ENCODE measurements at places on chromosomes 3 and 15. TPM values are rescaled to one million over a fixed set of nuclear protein-coding genes. Genes with fewer than 3 reads are reported as not detected.

GRCh38 chr3:183437061-183437460 is 8.6 kb upstream of the MCF2L2 start:
- no peak for DNase-seq
- H3K36me3 ChIP-seq, result no peaks in the 10 kb centered on the region
- H3K27ac ChIP-seq, result no peak overlapping the region
- peaks cover 19% of the 10 kb centered on the region for H3K4me1 ChIP-seq

- no peak for DNase-seq
- H3K27ac ChIP-seq, result no peak overlapping the region
- H3K4me3 ChIP-seq, result no peak overlapping the region
- peaks cover 15% of the 10 kb centered on the region for H3K4me1 ChIP-seq
- 0 out of 2 replicates have a peak, but pooled peaks cover 1% of the 10 kb centered on the region for H3K27me3 ChIP-seq
- no peaks in the 10 kb centered on the region for H3K36me3 ChIP-seq
Observed at GRCh38 chr15:45941367-45941766, 306.5 kb downstream of the SQOR start.

DNA sequence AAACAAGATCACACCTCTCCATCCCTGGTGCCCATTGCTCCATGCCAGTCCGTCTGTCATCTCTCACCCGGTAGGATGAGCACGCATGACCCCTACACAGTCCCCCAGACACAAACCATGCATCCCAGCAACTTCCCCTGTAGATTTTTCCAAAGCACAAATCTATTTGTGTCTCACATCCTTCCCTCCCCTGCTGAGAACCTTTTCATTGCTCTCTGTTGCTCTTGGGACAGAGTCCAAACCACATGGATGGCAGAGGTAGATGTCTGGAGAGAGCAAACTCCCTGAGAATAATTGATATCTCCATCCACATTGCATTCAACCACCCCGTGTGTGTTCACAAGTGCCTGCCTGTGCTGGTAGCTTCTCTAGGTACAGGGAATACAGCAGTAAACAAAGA is 29.9 kb upstream of the LRTM1 start:
- H3K27me3 ChIP-seq, result no peaks in the 10 kb centered on the region
- H3K36me3 ChIP-seq, result no peaks in the 10 kb centered on the region
- H3K4me3 ChIP-seq, result no peak overlapping the region

DNA sequence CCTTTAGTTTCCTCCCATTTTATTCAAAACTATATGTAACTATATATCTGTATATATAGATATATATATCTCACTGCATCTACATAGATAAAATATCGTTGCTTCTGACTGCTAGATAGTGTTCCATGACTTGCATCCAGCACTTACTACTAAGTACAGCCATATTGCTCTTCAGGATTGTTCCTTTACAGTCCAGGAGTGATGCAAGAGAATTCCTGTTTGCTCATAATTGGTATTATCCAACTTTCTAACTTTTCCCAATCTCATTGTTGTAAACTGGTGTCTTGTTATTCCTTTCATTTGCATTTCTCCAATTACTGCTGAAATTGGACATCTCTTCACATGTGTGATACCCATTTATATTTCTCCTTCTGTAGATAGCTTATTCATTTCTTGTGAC is 99.8 kb upstream of the STRIT1 start:
- H3K4me1 ChIP-seq, result peaks cover 8% of the 10 kb centered on the region
- no peaks in the 10 kb centered on the region for H3K27me3 ChIP-seq
- no peak overlapping the region for H3K4me3 ChIP-seq
- no peak overlapping the region for H3K27ac ChIP-seq

- no peak for DNase-seq
- no peak overlapping the region for H3K27ac ChIP-seq
- H3K27me3 ChIP-seq, result no peaks in the 10 kb centered on the region
Observed at GRCh38 chr3:30035935-30036567, 570.4 kb upstream of the TGFBR2 start.

GRCh38 chr15:40102897-40103858 is 5.5 kb downstream of the BMF start:
- H3K4me3 ChIP-seq, result no peak overlapping the region
- no peak for DNase-seq
- no peaks in the 10 kb centered on the region for H3K27me3 ChIP-seq
- no peak overlapping the region for H3K27ac ChIP-seq
- peaks cover 72% of the 10 kb centered on the region for H3K4me1 ChIP-seq

The SYNPR gene
- not detected for total RNA-seq

- no peaks in the 10 kb centered on the region for H3K36me3 ChIP-seq
- peak overlapping the region; percentile 61 for H3K27ac ChIP-seq
- DNase-seq, result no peak
- H3K27me3 ChIP-seq, result no peaks in the 10 kb centered on the region
Observed at GRCh38 chr3:32147933-32148332, 41.5 kb downstream of the GPD1L start.

Data from Karpas-422 (cell line).